ENCODE measurements at places on chromosomes 5 and 9.
A peak's percentile ranks its signal among the peaks of the same experiment; 100 is the strongest.

DNA sequence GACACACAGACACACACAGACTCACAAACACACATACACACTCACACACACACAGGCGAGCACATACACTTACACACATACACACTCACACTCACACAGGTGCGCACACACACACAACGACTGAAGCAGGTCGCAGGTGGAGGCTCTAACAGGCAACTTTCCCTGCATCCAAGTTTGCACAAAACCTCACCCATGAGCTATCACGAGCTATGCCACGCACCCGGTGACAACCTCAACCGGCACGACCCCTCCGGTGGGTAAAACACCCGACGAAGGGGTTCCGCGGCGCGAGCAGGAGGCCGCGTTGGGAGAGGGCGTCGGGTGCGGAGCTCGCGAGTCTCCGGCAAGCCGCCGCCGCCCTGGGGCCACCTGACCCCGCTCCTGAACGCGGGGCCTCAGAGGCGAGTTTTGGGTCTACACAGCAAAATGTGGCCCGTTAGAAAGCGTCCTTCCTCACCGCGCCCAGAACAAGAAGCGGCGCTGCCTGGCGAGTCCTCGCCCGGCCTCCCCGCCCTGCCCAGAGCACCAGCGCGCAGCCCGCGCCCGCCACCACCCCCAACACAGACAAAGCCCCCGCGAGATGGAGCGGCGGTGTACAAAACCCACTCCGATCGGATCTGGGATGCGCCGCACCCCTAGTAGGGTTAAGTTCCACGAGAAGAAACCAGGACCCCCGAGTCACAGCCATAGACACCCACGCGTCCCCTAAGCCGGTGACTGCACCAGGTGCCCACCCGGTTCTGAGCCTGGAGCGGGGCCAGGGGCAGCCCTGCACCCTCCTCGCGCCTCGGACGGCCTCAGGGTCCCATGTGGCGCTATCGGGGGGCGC is 665 bp downstream of the SLC6A3 start:
- no peak for DNase-seq

- no peak for DNase-seq
Observed at GRCh38 chr5:175465282-175465681, 13.1 kb upstream of the SFXN1 start.

GRCh38 chr5:168706655-168707069 is 127.5 kb upstream of the PANK3 start:
- peak; percentile 4 for DNase-seq

DNA sequence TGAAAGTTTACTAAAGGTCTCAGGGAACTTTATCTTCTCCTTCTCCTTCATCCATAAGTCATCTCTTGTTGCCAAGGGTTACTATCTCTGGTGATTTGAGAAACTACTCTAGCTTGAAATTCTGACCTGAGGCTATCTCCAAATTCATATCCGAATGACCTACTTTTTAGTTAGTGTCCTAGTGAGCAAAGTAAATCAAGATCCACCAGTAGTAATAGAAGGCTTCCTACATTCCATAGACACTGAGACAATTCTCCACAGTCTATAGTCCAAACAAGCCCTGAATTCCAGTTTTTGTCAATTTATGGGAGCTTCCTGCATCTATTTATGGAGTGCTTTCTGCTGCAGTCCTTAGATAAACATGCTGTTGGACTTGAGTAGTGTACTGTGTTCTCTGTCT is 5.0 kb downstream of the IL7R start:
- no peak for DNase-seq

- no peak for DNase-seq
Observed at GRCh38 chr9:95459851-95460517, 56.8 kb downstream of the PTCH1 start.

DNA sequence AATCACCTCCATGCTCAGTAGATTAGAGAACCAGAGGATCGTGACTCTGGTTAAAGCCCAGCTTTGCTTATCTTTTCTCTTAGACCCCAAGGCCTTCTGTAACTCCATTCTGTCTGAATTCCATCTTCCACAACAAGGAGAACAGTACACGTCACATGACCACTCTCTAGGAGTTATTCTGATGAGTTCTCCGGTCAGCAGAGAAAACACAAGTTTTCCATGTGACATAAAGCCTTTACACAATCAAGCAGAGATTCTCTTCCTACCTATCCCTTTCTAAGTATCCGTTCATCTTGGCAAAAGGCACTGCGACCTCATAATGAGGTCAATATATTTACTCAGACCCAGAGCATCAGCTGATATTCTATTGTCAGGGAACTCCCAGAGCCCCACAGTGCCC is 112.3 kb downstream of the TRPM6 start:
- DNase-seq: no peak
